DMS79 treated with DMSO at 0.1 percent for 48 hours (cell line): ENCODE measurements at places on chromosomes 13 and 19.
A peak's percentile ranks its signal among the peaks of the same experiment; 100 is the strongest.

GRCh38 chr19:17001603-17002183 is 24.9 kb downstream of the CPAMD8 start:
- DNase-seq: no peak

GRCh38 chr19:6639439-6639838 is 30.5 kb downstream of the TNFSF14 start:
- no peak for DNase-seq

DNA sequence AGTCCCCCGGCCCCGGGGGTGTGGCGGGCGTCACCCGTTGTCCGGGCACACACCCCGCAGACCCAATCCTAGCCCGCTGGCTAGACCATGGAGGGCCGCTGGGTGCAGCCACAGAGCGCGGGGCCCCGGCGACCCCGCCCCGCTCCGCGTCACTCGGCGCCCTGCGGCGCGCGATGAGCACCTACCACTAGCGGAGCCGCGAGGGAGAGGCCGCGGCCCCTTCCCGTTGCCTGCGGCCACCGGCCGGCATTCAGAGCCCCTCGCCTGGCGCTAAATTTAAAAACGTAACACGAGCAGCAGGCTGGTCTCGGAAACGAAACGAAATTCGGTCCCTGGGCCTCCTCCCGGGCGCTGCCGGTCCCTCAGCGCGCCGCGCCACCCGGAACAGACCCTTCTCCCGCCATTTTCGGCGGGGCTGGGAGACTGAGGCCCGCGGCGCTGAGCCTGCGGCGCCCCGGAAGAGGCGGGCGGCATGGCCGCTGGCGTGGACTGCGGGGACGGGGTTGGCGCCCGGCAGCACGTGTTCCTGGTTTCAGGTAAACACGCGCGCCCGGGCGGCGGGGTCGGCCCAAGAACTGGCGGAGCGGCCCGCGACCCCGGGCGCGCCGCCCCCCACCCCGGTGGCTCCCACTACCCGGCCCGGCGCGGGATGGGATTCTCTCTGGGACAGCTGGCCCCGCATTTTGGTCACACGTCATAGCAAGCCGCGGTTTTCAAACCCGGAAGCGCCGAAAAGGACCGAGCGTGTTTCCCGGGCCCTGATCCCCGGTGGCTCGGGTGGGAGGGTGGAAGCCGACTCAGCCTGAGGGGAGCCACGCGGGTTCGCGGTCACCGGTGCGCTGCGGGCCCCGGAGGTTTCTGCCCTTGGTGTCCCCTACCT is at the start of gene RNASEH2B:
RNASEH2B (plus strand) TSS at position 187 of the 880 bp plus-strand sequence; CDS start at position 473, 286 bp downstream.
- peak; percentile 74 for DNase-seq

DNA sequence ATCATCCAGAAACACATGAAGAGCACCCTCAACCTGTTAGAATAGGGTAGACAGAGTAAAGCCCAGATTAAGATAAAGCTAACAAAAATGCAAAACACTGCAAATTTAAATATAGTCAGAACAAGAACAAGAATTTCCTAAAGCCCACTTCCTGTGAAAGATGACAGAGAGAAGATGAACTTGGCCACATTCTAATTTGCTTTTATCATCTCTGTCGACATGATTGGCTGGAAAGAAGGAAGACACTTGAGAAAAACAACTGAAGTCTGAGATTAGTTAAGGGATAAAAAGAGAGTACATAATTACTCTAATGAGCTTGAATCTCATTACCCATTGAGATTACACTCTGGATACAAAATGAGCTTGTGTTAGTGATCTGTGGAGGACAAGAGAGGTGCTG is 537.6 kb downstream of the KLF5 start:
- no peak for DNase-seq

GRCh38 chr13:113996912-113997745 is 23.3 kb upstream of the C13orf46 start:
- DNase-seq: no peak

GRCh38 chr13:80312967-80313366 is 28.0 kb downstream of the SPRY2 start:
- DNase-seq: no peak

DNA sequence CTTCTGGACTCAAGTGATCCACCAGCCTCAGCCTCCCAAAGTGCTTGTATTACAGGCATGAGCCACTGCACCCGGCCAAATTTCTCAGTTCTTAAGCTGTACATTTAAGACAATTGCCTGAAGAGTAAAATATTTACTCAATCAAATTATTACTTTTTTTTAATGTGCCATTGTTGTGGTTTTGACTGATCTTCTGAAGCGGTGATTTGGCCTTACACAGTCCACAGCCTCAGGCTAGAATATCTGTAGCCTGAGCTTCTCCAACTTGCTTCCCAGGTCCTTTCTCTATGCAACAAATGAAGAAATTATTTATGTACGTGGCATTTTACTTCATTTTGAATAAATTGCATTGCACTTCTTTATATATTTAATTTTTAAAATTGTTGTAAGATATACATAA is 281.3 kb downstream of the KLF5 start:
- DNase-seq: no peak

GRCh38 chr13:31949486-31949885 is 82.1 kb upstream of the FRY start:
- DNase-seq: no peak

DNA sequence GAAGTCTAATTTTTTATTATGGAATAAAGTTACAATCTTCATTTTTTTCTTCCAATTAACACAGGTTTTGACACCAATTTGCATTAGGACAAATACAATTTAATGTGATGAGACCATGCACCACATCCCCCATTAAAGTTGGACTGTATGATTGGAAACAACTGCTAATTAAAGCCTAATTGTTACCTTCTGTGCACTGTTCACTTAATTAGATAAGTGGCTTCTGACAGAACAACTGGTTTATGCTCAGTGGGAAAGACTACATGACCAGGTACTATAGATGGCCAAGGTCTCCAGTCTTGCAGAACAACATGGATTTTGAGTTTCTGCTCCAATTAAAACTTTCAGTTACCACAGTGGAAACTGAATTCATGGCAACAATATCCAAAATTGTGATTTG is 198.1 kb downstream of the FGF14 start:
- no peak for DNase-seq

GRCh38 chr13:67008075-67008668 is 222.0 kb downstream of the PCDH9 start:
- DNase-seq: no peak
